T47D (cell line): ENCODE measurements at places on chromosomes 7 and 10.

DNA sequence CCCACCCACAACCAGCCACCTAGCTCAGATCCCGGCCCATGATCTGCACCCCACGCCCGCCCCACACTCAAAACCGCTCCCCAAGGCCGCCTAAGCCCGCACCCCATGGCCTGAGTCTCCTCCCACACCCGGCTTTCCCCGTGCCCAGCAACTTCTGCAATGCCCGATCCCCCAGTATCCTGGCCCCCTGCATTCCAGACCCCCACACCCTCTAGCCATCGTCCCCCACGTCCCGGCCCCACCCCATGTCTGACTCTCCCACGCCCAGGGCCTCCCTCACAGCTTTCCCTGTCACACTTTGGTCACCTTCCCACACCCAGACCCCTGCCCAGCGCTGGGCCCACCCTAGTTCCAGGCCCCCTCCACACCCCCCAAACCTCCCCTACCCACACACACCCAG, 20.1 kb upstream of the FXYD4 start:
- no peak for DNase-seq

GRCh38 chr10:62812672-62813439, 3.3 kb downstream of the EGR2 start:
- no peak for DNase-seq

DNA sequence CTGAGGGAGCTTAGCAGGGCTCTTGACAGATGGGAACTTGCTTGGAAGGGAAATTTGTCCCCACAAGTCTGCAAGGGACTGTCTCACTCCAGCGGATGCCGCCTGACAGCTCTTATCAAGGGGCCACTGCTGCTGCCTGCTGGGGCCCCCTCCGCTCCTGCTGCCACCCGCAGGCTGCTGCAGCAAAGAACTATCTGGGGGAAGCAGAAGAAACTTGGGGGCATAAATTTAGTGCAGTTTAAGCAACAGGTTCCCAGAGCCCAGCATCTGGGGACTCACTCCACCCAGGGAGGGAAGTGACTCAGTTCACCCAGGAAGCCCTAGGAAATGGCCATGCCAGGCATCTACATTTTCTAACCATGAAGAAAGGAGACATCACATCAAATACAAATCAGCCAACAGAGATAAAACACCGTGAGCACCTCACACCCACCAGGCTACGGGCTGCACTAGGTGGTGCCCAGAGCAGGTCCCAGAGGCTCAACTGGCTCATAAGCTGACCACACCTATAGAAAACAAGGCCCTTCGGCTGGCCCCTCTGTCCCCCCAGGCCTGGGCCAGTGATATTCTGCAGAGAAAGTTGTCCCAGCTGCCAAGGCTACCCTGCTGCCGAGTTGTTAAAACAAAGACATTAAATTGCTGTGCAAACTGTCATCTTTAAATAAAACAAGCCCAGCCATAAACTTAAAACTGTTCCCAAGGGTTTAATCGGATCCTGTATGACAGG, 3.7 kb downstream of the RGS10 start:
- DNase-seq = no peak

DNA sequence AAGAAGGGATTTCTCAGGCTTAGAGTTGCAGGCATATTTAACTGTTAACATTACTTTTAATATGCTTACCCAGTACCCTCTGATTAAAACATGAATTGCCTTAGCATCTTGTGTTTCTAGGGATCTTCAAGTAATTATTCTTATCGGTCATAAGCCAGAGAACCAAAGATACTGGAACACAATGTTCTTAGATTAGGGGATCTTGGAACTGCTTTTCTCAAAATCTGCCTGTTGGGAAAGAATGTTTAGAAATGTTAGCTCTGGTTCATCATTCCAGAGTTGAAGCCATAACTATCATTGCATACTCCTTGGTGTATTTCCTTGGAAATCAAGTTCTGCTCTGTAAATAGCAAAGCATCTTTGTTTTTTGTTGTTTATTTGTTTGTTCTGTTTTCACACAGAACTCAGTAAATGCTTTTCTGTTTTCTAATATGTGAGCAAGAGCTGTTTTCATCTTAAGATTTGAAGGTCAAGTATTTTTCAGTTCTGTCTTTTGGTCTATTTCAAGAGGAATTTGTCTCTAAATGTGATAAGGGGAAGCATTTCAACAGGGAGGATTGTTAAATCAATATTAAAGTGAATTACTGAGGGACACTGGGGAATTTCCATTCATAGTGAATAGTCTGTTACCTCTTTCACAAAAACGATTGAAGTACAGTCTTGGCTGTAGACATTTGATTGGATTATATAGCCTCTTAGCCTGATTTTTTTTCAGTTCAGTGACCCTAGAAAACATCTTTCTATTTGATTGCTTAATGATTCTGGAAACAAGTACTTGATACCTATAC, 103.2 kb upstream of the CYP26C1 start:
- DNase-seq = no peak

DNA sequence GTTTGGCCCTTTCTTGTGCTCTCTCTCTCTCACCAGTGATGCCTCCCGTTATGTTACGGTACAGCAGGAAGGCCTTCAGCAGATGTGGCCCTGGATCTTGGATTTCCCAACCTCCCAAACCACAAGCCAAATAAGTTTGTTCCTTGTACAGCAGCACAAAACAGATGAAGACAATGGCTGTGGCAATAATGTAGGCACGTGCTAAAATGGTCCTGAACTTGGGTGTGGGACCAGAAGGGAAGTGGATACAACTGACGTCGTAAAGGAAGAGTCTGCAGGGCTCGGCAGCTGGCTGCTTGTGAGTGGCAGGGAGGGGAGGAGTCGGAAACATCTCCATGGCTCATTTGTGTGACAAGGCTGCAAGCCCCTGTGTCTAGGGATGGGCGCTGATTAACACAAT, 26.8 kb downstream of the PROSER2 start:
- DNase-seq = no peak

- no peak for DNase-seq
Measured at GRCh38 chr7:35900651-35901050, 99.8 kb downstream of the SEPTIN7 start.

- DNase-seq = no peak
Measured at GRCh38 chr10:130250127-130250526, 113.9 kb downstream of the GLRX3 start.

DNA sequence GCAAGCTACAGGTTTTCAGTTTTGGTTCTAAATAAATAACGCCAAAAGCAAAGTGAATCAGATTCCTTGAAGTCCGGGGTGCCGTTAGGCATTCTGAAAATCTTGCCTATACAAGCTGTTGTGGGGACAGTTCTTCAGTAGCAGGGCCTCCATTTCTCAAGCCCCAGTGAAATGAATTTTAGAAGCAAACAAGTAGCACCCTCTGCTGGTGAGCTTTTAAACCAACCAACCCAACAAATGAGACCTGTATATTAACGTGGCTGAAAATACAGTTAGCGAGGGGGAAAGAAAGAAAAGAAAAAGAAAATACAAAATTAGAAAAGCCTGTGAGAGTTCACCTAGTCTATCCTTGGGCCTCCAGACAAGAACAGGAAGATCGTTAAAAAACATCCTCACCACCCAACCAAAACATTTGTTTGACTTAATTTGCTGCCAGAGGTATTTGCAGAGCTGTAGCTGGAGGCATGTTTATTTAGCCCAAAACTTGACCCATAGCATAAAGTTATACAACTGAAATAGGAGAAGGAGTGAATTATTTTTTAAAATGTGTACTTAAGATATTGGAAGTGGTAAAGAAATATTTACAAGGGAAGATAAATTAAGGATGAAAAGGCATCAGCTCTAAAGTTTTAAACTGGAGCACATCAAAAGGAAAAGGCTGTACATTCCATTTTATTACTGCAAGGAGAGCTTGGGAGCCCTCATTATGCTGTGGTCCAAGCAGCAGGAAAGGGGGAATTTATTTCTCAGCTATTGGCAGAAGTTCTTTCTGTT, 98.9 kb downstream of the DYNC1I1 start:
- DNase-seq = no peak

DNA sequence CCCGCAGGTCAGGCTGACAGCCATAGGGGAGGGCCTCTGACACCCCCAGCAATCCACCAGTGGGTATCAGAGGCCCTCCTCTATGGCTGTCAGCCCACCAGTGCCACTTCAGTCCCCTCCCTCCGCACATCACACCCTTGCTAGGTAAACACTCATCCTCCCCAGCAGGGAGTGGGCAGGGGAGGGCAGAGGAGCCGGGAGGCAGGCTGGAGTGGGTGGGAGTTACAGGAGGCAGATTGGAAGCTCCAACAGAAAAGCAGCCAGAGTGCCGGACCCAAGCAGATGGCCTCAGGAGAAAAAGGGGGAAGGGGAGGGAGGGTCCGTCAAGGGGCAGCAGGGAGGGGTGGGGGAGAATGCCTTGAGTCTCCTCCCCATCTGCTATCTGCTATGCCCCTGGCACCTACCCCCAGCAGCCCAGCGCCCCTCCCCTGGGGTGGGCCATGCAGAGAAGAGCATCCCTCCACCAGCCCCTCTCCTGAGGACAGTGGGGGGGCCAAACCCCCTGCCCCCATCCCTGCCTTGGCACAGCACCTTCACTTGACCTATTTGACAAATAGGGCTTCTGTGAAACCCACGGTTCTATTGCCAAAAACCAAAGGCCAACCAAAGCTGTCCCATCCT, 2.4 kb downstream of the RASGEF1A start:
- no peak for DNase-seq

DNA sequence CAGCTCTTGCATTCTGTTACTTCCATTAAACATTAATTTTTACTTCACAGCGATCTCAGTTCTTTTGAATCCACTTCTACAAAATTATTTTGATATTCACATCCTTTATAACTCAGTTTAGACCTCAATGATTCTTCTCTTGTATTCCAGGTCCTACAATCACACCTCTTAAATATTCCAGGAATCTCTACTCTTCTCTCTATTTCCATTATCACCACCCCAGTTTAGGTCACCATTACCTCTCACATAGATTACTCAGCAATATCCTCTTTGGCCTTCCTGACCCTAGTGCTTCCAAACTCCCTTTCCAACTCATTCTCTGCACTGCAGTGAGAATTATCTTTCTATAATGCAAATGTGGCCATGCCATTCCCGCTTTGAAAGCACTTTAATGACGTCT, 27.1 kb upstream of the GPR37 start:
- DNase-seq = no peak

- DNase-seq = no peak
Measured at GRCh38 chr7:46080595-46081159, 159.6 kb upstream of the IGFBP3 start.

DNA sequence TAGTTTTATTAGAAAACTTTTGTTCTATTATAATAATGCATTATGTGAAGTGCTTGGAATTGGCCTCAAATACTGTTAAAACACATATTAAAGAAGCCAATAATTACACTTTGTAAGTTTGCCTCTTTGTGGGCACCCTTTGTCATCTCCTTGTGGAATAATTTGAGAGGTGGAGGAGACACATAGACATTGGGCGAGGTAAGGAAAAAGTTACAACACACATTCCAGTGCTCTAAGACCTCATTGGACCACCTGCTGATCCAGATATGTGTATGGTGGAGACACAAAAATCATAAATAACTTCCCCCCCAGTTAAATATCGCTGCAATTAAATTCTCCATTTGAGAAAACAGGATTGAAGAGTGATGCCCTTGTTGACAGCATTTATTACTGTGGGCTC, 511.8 kb downstream of the GFRA1 start:
- no peak for DNase-seq

- no peak for DNase-seq
Measured at GRCh38 chr7:65812281-65812680, 60.6 kb upstream of the VKORC1L1 start.
